LHCN-M2 (cell line): ENCODE measurements at places on chromosomes 16 and 17. TPM values are rescaled to one million over a fixed set of nuclear protein-coding genes. Genes with fewer than 3 reads are reported as not detected.

GRCh38 chr17:13024526-13025257, 6.9 kb upstream of the ELAC2 start:
- peak; percentile 49 for DNase-seq

- DNase-seq, result no peak
These were observed 150.2 kb downstream of the ZFHX3 start for GRCh38 chr16:72897707-72898106.

DNA sequence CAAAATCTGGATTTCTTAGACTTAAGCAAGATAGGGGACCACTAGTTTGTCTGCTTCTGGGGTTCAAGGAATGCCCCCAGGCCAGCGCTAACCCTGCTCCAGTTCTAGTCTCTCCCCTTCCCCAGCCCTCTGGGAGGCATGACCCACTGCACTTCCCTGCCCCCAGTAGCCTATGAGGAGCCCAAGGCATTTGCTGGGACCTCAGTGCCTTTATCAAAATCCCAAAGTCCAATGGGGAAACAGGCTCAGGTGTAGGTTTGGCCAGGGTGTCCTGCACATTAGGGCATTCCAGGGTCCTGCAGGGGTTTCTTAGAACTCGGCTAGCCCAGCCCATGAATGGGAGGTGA, 1.2 kb downstream of the IL4R start:
- no peak for DNase-seq

DNA sequence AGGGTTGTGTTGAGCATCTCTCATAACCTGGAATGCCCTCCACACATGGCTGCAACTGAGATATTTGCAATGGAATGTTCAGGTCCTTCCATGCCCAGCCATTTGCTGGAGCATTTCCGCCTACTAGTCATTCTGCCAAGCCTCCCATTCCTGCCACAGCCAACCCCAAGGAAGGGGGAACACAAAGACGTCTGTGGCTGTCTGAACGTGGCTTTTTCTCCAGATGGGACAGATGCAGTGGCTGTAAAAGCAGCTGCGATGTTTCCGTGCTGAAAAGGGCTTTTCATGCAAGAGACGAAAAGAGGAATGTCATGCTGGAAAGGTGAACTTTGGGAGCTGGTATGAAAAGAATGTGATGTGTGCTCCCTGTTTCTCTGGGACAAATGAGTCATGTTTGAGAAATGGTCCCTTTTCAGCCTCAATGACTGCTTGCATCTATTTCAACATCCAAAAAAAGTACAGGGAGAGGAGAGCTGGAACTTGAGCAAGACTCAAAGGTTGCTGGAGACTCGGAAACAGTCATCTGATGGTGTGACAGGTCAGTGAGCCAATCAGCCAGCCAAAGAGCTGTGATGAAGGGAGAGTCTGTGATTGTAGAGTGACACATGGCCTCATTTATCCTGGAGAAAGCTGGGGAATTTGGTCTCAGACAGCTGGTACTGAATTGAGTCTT, 208.9 kb downstream of the SHISA9 start:
- peak; percentile 99 for DNase-seq

DNA sequence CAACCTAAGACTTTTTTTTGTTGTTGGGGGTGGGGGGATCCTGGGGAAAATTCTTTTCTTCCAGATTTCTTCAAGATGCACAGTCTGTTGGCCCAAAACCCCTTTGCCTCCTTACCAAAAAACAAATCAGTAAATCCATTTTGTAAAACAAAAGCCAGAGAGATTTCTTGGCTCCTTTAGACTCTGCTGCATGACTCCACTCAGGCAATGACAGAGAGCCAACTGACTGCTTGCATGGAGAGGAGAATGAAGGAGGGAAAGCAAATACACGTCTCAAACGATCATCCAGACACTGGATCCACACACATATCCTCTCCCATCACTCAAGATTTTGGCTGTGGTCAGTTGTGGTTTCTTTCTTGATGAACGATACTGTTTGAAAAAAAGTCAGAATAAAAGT, 13.8 kb downstream of the COPRS start:
- no peak for DNase-seq

- no peak for DNase-seq
These were observed 14.8 kb downstream of the CLEC16A start for GRCh38 chr16:10959161-10959560.

- no peak for DNase-seq
These were observed 5.1 kb upstream of the SETD6 start for GRCh38 chr16:58510097-58510775.

DNA sequence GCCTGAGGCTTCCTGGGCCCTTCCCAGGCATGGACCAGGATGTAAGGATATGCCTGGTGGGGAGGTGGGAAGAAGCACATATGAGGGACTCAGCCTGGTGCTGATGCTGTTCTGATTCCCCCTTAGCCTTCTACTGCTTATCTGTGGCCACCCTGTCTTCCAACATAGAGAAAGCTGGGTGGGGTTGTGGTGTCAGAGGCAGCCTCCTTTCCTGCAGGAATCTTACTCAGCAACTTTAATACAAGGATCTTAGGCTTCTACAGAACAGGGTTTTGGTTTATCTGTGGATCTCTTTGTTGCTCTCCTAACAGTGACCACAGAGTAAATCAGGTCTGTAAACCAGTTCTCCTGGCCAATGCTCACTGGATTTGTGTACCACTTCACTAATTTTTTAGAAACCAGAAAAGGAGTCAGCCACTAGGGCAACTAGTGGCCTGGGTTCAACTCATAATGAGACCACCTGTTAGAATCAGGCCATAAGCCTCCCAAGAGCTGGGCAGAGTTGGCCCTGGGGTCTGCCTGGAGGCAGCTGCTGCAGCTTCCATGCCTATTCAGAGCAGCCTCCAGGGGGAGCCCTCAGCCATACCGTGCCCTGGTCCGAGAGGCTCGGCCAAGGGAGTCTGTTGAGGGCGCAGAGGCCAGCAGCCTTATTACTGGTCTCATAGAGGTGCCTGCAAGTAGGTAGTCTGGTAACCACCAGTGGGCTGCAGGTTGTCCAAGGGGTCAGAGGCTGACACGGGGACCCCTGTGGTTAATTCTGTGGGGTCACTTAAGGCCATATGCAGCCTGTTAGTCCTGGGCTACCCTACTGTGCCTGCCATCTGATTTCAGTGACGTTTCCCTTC, 7.1 kb downstream of the HAS3 start:
- peak; percentile 44 for DNase-seq

DNA sequence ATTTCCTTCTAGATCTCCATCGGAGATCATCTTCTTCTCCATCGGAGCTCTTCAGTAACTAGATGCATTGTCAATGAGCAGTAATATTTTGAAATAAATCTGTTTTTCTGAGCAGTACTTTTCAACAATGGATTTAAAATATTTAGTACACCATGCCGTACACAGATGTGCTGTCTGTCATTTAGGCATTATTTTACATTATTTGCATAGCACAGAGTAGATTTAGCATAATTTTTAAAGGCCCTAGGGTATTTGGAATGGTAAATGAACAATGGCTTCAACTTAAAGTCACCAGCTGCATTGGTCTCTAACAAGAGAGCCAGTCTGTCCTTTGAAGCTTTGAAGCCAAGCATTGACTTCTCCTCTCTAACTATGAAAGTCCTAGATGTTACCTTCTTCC, 95.4 kb upstream of the ANKFN1 start:
- no peak for DNase-seq

DNA sequence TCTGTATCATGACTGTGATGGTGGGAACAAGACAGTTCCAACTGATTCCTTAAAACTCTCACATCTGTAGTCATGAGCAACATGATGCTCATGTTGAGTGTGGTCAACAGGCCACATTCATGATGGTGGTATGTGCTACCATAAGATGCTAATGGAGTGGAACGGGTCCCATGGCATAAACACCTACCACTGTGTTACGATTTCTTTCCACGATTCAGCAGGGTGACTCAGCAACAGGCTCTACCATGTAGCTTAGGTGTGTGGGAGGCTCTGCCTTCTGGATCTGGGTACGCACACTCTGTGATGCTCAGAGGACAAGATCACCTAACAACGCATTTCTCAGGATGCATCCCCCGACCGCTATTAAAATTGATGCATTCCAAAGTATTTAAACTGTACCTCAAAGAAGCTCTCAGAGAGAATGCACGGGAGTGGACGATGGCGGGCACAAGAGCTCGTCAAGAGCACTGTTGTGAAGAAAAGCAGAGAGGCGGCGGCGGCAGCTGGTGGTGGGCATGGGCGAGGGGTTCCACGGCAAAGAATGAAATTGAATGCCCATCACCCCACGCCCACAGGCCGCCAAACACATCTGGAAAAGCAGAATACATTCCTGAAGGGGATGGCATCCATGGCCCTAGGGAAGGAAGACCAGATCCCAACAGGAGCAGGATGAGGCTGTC, 133.3 kb downstream of the ZNF778 start:
- no peak for DNase-seq

DNA sequence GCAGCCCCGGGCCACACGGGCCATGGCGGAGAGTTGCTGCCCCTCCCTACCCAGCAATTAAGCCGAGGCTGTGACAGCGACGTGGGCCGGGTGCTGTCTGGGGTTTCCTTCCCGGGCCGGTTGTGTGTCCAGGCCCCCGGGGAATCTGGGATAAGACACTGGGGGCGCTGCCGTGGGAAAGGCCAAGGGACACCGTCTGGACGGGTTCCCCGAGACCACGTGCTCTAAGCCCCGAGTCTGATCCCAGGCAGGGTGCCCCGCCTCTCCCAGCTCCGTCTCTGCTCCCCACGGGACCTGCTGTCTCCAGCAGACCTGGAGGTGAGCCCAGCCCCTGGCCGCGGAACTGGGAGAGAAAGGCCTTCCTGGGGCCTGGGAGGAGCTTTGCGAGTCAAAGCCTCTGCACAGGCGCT, 92.2 kb downstream of the IRX3 start:
- DNase-seq, result peak; percentile 26

DNA sequence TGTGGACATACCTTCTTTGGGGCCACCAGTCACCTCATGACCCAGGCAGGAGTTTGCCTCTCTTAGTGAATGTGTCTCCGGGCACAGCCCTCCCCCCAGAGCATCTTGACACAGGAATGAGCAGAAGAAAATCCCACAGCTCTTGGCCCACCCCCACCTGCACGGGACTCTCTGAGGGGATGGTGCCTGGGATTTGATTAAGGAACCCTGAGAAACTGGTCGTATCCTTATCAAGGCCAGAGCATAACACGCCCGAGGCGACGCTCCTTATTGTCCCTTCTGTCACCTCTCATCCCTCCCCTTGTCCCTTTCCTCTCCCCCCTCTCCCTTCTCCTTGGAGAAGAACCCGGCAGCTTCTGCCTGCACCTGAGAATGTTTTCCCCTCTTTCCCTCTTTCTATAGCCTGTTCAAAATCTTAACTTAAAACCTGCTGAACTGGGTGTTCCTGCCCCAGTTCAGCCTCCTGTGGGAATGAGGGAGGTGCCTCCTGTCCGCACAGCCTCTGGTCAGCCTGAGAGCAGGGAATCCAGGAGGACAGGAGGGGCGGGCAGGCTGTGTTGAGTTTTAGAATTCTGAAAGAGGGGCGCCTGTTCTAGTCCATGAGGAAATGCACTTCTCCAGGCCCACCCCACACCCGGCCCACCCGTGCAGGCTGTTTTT, 140.7 kb upstream of the PLCG2 start:
- no peak for DNase-seq

PRR11 gene
- total RNA-seq, result 26.7 and 35.2 TPM in 2 replicates

MYL4 gene
- 0.69 TPM in 1 of 2 replicates, not detected in the other for total RNA-seq
